ENCODE measurements at places on chromosomes 3 and 15.
A peak's percentile ranks its signal among the peaks of the same experiment; 100 is the strongest.

GRCh38 chr15:85027421-85027820 is 45.8 kb downstream of the PDE8A start:
- no peak for DNase-seq

- no peak for DNase-seq
Observed at GRCh38 chr15:57384024-57384423, 7.7 kb downstream of the CGNL1 start.

- DNase-seq: no peak
Observed at GRCh38 chr15:82849556-82850512, 40.4 kb downstream of the WHAMM start.

DNA sequence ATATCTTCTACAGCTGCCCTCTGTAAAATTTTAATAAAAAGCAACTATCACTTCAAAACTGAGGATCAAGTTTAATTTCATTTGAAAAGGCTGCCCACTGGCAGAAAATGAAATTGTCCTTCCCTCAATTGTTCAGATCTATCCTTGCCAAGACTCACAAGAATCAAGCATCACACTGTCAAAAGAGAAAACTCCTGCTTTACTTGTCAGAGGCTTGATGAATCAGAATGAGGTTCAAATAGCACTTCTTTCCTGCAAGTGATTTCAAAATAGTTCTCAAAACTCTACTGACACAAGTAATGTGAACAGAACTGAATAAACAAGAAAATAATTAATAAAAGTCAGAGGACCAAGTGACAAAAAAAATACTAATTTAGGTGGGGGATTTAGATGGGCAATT is 70.6 kb downstream of the GOLIM4 start:
- DNase-seq: no peak

GRCh38 chr15:59352683-59353082 is 20.0 kb downstream of the MYO1E start:
- DNase-seq: no peak

DNA sequence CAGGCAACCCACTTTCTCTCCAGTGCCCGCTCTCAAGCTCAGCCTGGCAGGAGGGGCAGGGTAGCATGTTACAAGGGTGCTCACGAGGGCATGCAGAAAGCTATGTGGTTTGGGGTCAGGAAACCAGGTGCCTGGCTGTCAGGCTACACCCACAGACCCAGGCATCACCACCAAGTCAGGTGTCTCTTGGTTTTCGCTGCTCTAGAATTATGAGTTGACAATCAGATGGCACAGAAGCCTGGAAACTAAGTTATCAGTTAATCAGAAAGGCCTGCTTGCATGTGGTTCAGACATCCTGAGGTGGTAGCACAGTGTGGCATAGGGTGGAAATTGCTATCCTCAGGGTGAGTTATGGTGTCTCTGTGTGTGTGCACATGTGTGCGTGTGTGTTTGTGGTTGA is 16.2 kb upstream of the CCR9 start:
- peak; percentile 8 for DNase-seq

- DNase-seq: no peak
Observed at GRCh38 chr3:25281041-25281731, 146.9 kb upstream of the RARB start.

DNA sequence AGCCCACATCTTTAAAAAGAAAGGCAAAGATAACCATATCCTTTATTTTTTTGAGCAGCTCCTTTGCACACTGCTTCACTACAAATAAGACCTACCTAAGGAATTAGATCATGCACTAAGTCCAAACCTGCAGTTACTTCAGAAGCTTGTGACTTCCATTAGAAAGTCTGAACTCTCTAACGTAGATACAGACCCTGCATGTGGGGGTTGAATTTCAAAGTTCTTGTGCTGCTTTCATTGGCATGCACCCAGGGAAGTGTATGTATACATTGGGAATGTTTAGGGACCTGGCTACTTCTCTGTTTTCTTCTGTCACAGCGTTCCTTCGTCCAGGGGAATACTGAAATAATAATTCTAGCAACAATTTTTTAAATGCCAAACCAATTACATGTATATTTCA is 185.2 kb upstream of the IL12A start:
- DNase-seq: no peak

DNA sequence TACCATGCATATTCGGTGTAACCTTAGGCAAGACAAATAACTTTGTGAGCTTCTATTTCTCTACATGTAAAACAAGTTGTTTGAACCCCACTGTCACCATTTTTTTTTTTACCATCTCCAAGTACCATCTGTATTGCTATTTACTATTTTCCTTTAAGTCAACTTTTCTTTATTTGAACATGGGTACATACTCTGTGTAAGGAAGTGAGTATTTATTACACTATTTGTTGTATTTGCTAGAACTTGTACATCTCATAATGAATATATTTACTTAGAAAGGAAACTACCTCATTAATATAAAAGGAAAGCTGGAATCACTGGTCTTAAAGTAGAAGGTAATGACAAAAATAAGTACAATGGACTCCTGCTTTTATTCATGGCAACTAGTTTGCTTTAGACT is 69.9 kb downstream of the WNT5A start:
- no peak for DNase-seq

- DNase-seq: no peak
Observed at GRCh38 chr3:56612146-56612545, 55.2 kb downstream of the CCDC66 start.

DNA sequence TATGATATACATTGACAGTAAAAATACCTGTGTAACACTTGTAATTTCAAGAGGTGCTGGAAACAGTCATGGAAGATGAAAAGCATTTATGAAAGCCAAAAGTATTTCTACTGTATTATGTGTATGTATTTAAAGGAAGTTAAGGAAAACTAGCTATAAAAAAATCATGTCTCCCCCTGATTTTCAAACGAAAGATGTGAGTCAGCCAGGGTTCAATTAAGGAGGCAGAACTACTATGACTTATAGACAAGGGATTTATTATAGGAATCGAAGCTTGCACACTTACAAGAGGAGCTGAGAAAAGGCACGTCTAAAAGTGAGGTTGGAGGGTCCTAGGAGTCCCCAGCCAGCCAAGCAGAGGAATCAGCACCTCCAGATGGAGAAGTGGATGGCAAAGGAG is 119.4 kb downstream of the SUCLG2 start:
- DNase-seq: no peak

DNA sequence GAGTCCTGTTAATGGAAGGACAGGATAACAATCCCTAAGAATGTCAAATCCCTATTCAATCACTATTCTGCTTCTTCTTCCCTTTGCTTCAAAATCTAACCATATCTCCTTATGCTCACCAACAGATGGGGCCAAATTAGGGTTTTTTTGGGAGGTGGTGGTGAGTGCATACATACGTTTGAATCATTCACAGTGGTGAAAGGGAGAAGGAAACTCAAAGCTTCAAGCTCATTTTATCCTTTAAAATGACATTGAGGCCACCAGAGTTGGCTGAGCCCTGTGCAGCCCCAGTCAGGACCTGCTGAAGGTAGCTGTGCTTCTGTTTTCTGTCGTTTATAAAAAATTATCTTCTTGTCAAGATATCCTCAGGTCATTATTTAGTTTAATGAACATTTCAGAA is 607.5 kb upstream of the AGTR1 start:
- DNase-seq: no peak

GRCh38 chr3:62574266-62574898 is 201.0 kb upstream of the FEZF2 start:
- no peak for DNase-seq

- no peak for DNase-seq
Observed at GRCh38 chr15:68843425-68844311, 23.0 kb upstream of the ANP32A start.
